Cardiac fibroblast (primary cell): ENCODE measurements at places on chromosomes 7 and 10.

GRCh38 chr7:16396766-16397500, 24.4 kb downstream of the CRPPA start:
- DNase-seq, result no peak

- no peak for DNase-seq
Observed at GRCh38 chr10:70312972-70313371, 29.2 kb upstream of the NPFFR1 start.

DNA sequence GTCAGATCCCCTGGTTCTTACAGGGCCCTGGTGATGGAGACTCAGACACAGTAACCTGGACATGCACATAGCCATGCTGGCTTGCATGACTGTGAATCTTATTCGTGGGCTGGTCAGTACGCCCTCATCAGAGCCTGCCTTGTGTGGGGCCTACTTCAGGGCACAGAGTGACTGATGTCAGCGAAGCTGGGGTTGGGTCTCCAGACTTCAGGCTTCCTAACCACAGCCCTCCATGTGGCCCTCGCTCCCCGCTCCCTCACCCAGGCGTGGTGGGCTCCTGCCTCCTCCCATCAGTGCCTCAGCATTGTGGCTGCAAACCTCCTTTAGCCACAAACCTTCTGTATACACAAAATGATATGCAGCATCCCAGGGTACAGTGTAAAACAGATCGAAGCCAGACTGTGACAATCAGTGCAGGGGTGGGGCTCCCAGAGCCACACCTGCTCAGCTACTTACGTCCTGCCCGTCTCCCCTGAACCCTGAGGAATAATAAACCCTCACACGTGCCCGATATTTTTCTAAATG, 7.1 kb upstream of the C10orf105 start:
- DNase-seq, result no peak

- no peak for DNase-seq
Observed at GRCh38 chr7:158266817-158267741, 320.5 kb downstream of the PTPRN2 start.

- DNase-seq, result no peak
Observed at GRCh38 chr10:1233031-1233430, 176.8 kb downstream of the WDR37 start.

GRCh38 chr7:44508328-44509030, 18.0 kb upstream of the NUDCD3 start:
- DNase-seq, result no peak

DNA sequence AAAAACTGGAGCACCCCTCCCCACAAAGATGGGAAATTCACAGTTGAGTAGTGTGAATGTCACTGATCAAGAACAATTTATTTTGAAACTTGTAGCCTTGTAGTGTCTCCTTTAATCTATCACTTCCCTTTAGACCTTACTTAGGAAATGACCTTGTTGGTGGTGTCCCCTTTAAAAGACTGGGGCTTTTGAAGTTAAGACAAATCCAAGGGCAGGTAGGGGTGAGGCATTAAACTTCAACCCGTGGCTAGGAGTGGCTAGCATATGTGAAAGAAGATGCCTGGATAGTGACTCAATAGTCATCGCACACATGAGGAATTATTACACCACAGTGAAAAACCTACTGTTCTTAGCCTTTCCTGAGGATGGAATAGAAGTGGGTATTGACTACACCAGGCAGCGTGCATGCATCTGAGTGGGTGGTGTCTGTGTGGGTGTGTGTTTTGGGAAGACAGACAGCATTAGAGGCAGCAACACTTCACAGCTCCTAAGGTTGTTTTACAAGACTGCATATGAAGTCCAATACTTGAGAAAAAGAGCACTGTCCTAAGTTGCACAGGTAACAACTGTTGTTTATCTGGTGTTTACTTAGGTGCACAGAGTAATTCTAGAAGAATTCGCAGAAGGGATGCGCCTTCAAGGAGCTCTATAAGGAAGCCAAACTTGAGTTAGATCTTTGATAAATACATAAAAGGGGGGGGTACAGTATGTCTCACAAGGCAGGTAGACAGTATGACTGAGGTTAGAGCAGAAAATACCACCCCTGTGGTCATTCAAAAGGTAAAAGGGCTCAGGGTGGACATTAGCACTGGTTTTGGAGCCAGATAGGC, 32.9 kb downstream of the ABLIM1 start:
- DNase-seq, result no peak

- peak; percentile 86 for DNase-seq
Observed at GRCh38 chr10:15472431-15473395, 101.6 kb upstream of the FAM171A1 start.

- DNase-seq, result peak; percentile 37
Observed at GRCh38 chr10:101091546-101092290, 29.9 kb downstream of the KAZALD1 start.

GRCh38 chr10:72259491-72260238, 14.1 kb upstream of the DDIT4 start:
- peak; percentile 74 for DNase-seq

- DNase-seq, result no peak
Observed at GRCh38 chr10:97169911-97170693, 15.7 kb downstream of the SLIT1 start.

GRCh38 chr7:69250958-69251357, 347.3 kb upstream of the AUTS2 start:
- DNase-seq, result no peak

DNA sequence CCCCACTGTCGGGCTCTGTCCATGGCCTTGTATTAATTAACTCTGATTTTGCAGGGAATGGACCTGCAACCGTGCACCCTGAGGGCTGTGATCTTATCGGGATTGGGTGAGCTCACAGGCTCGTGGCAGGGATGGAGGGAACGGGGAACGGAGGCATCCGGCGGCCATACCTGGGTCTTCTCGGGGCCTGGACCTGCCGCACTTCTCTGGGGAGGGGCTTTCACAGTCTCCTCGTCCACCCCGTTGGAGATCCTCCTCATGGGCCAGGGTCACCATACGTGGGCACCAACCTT, 57.5 kb upstream of the SHH start:
- DNase-seq, result no peak

- no peak for DNase-seq
Observed at GRCh38 chr7:16785321-16785720, 19.5 kb downstream of the AGR2 start.

GRCh38 chr7:94398841-94399240, 4.1 kb downstream of the COL1A2 start:
- DNase-seq, result no peak

DNA sequence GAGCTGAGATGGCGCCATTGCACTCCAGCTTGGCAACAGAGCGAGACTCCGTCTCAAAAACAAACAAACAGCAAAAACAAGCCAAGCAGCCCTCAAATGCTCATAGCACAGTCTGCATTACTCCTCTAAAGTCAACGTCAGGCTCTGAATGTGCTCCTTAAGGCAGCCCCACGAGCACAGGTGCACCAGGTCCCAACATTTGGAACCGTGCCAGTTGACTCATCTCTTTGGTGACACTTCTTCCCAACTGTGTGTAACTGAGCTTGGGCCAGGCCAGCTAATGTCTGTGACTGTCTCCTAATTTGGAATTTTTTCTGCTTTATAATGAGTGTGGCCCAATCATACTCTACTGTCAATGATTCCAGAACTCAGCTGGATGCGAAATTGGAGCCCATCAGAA, 66.3 kb upstream of the EFCAB10 start:
- no peak for DNase-seq

- peak; percentile 41 for DNase-seq
Observed at GRCh38 chr10:75508239-75508813, 76.9 kb downstream of the LRMDA start.

DNA sequence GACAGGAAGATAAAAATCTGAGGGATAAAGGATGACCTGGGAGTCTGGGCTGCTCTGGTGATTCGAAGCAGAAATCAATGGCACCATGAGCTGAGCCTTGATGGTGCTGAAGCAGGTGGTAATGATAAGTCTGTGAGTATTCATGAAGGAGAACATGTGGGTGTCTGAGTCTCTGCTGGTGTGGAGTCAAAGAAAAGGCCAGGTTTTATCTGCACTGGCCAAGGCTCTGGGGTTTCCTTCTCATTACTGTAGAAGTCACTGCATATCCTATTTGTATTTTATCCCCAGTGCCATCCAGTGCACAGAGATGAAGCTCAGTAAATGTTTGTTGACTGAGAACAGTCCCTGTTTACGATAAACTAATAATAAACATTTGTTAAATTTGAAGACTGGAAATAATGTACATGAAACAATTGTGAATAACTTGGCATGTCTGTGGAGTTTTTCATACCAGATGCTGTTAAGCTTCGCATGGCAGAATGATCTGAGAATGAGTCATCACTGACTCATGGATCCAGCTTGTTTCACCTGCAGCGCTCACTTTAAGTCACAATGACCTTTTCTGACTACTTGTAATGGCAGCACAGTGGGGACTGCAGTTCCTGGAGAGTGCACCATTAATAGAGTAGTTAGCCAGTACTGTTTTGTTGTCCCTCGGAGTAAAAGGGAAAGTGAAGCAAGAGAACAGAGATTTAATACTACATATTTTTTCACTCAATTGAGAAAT, 538.5 kb downstream of the HTR7 start:
- DNase-seq, result peak; percentile 97

GRCh38 chr10:68470300-68470699, 1.5 kb downstream of the DNA2 start:
- no peak for DNase-seq
